LHCN-M2 (cell line): ENCODE measurements at places on chromosomes 12 and 14.
A peak's percentile ranks its signal among the peaks of the same experiment; 100 is the strongest.

- peak; percentile 99 for DNase-seq
Measured at GRCh38 chr12:19946550-19946949, 421.8 kb upstream of the PDE3A start.

- DNase-seq = no peak
Measured at GRCh38 chr14:23381871-23382270, 5.0 kb downstream of the CMTM5 start.

- no peak for DNase-seq
Measured at GRCh38 chr12:113077057-113077858, 20.7 kb downstream of the DTX1 start.

- DNase-seq = no peak
Measured at GRCh38 chr12:68028647-68029046, 39.4 kb downstream of the IFNG-AS1 start.

DNA sequence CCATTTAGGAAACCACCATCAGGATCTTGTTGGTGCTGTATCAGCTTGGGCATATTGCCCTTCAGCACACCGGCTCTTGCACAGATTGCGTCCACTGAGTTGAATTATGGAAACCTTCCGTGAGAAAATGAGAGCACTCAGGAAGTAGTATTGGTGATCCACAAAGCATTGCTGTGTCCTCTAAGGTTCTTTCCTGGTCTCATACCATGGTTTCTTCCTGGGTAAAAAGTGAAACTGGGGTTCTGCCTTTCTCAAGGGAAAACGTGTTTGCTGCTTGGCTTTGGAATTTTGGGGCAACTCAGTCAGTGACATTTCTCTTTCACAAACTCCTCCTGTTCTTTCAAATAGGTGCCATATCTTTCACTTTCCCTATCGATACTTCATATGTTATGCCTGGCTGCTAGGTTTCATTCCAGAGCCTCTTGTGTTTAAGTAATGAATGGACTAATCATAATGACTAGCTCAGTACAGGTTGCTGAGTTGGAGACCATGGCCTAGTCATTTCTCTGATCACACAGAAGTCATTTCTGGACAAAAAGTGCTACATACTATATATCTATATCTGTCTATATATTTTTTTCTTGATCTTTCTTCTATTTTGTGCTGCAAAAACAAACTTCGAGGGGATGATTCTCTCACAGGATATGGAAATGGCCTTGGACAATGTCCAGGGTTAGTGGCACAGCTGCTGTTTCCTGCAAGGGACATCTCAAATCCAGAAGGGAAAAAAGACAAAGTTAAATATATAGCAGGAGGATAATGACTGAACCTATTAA, 423.4 kb downstream of the ZFP36L1 start:
- no peak for DNase-seq

DNA sequence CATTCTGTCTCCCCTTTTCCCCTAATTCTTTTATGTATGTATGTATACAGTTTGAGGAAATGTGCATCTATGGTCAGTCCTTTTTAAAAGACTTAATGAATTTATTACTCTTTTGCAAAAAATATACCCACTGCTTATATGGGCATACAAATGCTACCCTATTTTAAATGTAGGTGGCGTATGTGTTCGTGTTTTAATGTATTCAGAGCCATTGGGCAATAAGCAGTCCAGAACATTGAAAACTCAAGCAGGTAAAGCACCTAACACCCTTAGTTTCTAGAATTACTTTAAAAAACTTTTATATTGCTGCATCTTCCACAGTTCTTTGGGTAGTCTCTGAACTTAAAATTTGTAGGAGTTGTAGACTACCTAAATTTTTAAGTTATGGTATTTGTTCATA, 42.6 kb upstream of the A2ML1 start:
- DNase-seq = no peak

DNA sequence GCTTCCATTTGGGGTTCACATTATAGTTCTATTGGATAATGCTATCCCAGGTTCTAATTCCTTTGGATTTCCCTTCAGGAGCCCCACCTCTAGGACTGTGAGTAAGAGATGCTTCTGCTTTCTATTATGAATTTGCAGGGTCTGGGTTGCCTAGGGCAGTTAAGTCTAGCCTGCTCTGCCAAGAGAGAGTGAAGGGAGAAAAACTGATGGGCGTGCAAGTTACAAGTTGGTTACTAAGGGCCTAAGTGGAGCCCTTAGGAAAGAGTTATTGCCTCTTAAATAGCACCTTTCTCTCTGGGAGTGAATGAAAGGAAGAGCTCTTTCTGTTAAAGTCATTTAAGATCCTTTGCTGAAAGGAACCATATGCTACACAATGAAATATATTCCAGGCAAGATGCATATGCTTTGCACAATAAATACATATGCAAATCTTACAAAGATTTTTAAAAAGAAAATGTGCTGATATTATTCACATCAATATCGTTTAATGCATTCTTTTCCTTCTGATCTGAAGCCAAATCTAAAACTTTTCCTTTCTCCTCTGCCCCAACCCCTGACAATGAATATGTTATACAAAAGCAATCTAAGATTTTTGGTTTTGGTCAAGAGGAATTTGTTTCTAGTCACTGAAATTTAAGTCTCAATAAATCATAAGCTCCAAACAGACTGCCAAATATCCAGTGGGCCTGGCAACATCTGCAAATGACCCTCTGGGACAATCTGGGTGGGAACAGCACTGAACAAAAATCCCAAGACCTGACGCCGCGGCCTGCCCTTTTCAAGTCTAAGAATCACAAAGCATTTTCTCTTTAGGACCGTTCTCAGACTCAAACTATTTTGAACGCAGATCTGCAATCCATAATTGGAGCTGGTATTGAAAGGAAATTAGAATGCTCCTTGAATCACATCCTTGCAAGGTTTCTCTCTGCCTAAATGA, 586.7 kb downstream of the ETNK1 start:
- DNase-seq = no peak

GRCh38 chr14:39430762-39431415, 1.3 kb downstream of the FBXO33 start:
- DNase-seq = no peak

GRCh38 chr12:1933342-1934051, 15.0 kb upstream of the CACNA2D4 start:
- DNase-seq = peak; percentile 94

DNA sequence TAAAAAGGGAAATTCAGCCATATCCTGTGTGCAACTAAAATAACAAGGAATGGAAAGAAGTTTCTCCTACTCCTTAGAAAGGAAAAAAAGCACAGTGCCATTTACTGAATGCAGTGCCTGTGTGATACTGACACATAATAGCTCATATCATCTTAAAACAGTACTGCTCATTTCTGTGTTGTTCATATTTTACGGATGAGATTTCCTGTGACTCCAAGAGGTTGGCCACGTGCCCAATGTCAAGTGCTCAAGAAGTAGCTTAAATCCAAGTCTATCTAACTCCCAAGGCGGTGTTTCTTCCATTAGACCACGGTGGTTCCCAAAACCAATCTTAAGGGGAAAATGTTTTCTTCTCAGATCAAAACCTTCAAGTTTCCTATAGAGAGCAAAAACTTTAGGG, 20.0 kb downstream of the MAP3K9 start:
- peak; percentile 85 for DNase-seq

DNA sequence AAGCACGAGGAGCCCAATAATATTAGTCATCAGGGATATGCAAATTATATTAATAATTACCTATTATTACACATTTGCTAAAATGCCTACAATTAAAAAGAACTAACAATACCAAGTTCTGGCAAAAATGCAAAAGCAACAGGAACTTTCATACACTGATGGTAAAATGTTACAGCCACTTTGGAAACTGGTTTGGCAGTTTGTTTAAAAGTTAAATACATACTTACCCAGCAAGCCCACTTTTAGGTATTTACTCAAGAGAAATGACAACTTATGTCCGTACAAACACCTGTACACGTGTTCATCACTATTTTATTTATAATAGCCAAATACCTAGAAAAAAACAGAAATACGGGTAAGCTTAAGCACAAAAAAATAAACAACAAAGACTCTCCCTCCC, 17.0 kb downstream of the WDR89 start:
- DNase-seq = no peak

GRCh38 chr14:100025111-100025510, 40.1 kb upstream of the EVL start:
- peak; percentile 50 for DNase-seq

GRCh38 chr14:72640911-72641485, 252.9 kb downstream of the DPF3 start:
- no peak for DNase-seq

- no peak for DNase-seq
Measured at GRCh38 chr14:47186486-47186885, 488.9 kb downstream of the MDGA2 start.

- DNase-seq = no peak
Measured at GRCh38 chr14:96187216-96188031, 17.2 kb upstream of the BDKRB2 start.

DNA sequence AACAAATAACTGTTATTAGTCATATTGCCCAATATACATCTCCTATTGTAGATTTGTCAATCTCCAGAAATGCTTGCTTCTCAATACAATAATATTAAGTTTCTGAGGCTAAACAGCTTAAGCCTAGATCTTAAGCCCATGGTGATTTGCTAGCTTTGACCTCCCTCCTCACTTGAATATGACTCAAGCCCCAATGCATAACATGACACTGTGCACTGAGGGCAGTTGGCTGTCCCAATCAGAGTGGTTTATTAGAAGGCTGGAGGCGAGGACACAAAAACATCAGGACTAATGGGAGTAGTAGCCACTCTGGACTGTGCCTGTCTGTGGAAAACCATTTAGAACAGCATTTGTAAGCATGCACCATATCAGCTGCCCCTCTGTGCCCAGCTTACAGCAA, 81.1 kb upstream of the GTF2A1 start:
- DNase-seq = peak; percentile 22

- no peak for DNase-seq
Measured at GRCh38 chr14:63995285-63995684, 142.5 kb downstream of the SYNE2 start.

DNA sequence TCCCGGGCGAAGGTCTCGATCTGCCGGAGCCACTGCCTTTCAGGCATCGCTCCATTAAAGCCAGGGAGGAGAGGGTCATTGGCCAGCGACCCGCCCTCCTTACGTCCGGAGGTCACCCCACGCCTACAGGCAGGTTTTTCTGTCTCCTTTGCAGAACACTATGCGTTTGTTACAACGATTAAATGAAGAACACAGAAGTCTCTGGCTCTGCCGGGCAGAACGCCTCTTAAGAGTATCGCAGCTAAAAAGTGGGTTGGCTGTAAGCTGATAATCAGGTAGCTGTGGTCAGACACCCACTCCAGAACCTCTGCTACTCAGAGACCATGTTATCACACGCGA, 15.0 kb downstream of the OTX2 start:
- no peak for DNase-seq

GRCh38 chr14:57659052-57659451, 165.4 kb upstream of the CCDC198 start:
- no peak for DNase-seq

DNA sequence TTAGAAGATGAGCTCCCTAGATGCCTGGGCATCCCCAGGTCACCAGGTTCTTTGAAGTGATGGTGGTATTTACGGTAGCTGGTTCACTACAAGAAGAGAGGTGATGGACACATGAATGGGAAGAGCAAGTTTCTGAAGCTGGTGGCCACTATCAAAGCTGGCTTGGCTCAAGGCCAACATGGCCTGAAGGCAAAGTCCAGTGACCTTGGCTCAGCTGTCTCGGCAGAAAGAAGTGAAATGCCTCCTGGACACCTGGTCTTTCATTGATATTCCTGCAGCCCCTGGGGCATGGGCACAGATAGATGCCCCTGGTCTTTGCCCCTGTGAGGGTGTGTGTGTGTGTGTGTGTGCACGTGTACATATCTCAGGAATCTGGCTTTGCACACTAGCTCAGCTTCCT, 441.8 kb upstream of the TMPO start:
- DNase-seq = no peak

DNA sequence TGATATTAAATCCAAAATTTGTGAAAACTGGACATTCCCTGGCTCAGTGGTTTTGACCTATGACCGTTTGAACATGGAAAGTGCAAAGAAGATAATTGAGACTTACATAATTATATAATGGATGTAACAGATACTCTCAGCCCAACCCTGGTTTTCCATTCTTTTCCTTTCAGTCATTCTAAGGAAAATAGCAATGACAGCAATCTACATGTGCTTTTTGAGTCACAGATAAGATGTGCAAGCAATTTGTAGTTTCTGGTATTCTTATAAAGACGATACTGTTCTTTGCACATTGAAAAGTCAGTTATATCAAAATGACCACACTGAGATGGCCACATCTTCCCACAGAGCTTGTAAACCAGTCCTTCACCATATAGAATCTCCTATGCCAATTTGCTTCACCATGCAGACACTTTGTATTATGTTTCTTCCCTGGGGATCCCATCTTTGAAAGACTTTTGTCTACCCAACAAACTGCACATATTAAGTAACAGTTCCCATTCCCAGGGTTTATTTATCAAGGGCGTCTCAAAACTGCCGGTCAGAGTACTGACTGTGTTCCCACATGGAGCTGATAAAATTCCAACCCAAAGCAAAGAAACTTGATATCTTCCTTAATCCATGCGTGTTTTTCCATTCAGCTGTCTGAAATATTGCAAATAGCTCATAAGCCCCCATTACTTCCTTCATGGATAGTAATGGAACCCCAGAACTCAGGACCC, 34.8 kb downstream of the PLXNC1 start:
- DNase-seq = no peak
